NCI-H1417 (cell line): ENCODE measurements at places on chromosomes 7 and 10.

DNA sequence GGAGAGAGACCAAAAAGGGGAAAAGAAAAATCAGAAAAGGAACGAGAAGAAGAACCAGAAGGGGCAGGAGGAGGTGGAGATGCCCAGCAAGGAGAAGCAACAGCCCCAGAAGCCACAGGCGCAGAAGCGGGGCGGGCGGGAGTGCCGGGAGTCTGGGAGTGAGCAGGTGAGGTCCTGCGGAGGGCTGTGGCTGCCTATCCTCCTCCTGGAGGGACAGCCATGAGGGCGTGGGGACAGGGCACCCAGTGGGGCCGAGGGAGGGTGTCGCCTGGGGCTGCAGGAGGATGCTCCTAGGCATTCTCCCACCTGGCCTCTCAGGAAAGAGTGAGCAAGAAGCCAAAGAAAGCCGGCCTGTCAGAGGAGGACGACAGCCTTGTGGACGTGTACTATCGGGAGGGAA lies 11.8 kb downstream of the CALHM2 start:
- no peak for DNase-seq

DNA sequence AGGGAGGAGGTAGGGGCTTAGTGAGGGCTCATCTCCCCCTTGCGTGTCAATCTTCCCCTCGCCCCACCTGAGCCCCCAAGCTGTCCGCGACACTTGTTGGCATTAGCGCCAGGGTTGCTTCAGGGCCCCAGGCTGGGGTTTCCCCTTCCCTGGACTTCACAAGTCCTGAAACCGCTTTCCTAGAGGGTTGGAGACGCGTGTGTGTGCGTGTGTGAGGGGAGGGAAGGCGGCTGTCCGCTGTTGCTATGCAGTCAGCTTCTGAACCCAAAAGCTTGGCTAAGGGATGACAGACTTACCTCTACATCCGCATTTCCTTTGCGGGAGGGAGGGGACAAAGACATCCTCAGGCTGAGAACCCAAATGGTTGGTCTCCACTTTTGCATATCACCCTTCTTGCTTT lies 803 bp downstream of the GOLGA7B start:
- DNase-seq: peak; percentile 46

GRCh38 chr7:87574630-87575029 lies 26.1 kb downstream of the ABCB1 start:
- no peak for DNase-seq

DNA sequence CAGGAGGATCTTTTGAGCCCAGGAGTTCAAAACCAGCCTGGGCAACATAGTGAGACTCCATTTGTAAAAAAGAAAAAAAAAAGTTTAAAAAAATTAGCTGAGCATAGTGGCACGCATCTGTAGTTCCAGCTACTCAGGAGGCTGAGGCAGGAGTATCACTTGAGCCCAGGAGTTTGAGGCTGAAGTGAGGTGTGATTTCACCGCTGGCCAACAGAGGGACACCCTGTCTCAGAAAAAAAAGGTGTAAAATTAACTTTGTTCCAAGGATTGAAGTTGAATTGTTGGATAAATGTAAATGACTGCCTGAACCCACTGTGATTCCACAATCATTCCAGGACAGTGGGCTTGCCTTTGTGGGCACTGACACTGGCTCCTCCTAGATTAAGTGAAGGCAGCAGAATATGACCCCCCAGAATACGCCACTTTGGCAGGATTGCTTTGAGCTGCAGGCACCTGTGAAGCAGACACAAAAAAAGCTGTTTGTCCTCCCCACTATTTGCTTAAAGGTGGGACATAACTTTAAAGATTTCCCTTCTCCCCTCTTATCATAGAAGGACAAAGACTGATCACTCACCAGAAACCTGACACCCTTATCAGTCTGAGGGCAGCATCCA lies 57.2 kb upstream of the FOXI2 start:
- DNase-seq: no peak

GRCh38 chr7:69218576-69218975 lies 379.7 kb upstream of the AUTS2 start:
- DNase-seq: no peak

DNA sequence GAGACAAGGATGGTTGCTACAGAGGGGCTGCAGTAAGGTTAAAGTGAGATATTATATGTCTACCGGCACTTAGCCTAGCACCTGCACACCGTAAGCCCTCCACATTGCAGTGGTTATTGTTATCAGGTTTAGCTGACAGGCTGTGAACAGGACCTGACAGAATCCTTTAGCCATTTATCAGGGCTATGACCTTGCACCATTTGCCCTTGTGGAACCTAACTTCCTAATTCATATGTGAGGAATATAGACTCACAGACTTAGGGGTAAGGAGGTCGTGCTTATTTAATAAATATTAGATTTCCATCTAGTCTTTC lies 10.1 kb downstream of the NCOA4 start:
- no peak for DNase-seq

DNA sequence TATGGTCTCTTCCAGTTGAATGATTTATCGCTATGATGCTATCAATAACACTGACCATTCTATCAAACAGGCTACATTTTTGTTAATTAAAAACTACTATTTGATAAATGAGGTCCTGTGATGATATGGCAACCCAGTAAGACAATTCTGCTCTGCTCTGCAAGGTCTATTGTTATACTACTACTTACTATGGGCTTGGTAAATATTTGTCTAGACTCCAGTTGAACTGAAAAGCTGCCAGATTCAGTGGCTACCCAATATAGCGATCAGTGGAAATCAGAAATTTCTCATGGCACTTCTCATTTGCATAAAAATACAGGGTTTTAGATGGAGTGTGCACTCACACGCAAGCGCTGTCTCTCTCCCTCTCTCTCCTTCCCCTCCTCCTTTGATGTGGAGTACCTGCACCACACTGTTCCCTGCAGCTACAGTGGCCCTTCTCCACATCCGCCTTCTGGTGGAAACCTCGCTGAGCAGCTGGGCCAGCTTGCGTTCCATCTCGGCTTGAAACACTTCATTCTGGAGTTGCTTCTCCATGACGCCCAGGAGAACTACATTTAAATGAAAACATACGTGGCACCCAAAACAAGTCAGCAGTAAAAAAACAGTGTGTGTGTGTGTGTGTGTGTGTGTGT lies 77.9 kb downstream of the KIAA1549 start:
- DNase-seq: peak; percentile 62

DNA sequence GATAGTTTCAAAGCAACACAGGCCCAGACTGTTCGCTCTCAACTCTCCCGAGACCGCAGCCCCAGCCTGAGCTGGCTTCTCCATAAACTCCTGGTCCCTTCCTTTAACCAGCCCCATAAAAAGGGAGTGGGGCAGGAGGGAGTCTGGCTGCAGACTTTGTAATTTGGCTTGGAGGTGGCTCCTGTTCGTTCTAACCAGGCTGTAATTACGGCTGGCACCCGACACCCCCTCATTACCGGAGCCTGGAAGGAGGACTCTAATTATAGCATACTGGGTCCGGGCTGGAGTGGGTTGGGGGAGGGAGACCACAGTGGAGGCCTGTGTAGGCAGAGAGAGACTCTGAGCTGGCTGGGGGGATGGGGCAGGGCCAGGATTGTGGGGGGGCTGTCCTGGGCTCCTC lies 49.7 kb downstream of the UNC5B start:
- peak; percentile 95 for DNase-seq

DNA sequence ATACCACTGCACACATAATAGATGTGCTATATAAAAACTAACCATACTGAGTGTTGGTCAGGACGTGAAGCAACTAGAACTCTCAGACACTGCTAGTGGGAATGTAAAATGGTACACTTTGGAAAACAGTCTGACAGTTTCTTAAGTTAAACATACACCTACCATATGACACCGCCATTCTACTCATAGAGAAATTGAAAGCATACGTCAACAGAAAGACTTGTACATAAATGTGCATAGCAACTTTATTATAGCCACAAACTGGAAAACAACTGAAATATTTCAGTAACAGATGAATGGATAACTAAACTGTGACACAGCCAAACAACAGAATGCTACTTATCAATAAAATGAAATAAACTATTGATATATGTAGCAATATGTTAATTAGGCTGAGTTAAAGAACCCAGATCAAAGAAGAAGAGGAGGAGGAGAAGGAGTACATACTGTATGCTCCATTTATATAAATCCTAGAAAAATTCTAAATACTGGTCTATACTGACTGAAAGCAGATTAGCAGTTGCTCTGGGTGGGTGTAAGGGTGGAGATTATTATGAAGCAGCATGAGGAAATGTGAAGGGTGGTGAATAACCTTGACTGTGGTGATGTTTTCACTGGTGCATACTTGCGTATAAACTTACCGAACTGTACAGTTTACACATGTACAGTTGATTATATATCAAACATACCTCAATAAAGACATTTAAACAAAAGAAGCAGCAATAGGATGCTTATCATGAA lies 48.6 kb downstream of the ARHGAP21 start:
- DNase-seq: no peak

GRCh38 chr7:135976312-135977006 lies 700 bp downstream of the MTPN start:
- no peak for DNase-seq

DNA sequence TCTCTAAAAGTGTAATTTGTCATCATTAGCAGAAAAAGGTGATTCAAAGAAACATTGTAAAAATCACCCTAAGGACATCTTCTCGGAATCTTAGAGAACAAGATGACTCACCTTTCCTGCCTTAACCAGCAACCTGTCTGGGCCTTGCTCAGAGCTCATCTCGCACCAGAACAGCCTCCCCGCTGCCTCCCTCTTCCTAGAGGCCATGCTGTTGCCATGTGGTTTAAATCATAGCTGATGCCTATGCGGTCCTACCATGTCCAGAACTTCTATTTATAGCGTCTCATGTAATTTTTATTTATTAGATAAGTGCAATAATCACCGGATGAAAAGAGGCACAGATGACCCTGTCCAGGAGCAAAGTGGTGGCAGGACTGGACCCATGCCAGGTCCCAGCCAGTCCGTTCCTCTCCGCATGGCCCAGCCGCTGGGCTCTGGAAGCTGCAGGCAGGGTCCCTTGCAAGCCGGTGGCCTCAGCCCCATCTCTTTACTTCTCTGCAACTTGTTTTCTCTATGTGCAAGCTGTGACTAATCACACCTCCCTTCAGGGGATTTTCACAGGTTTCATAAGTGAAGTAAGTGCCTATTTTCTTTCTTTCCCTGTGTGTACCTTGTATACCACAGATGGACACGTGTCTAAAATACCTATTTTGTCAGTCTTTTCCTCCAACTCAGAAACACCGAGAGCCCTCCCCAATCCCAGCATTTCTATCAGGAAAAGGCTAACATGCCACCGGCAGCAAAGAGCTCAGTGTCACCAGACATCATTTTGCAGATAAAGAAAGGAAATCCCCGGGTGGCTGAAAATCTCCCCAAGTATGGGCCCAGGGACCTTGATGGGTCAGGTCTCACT lies 27.1 kb downstream of the KLF6 start:
- DNase-seq: no peak

- DNase-seq: no peak
These were observed 48.6 kb upstream of the RTKN2 start for GRCh38 chr10:62317257-62317656.

GRCh38 chr7:68770649-68771048 lies 827.6 kb upstream of the AUTS2 start:
- peak; percentile 42 for DNase-seq

DNA sequence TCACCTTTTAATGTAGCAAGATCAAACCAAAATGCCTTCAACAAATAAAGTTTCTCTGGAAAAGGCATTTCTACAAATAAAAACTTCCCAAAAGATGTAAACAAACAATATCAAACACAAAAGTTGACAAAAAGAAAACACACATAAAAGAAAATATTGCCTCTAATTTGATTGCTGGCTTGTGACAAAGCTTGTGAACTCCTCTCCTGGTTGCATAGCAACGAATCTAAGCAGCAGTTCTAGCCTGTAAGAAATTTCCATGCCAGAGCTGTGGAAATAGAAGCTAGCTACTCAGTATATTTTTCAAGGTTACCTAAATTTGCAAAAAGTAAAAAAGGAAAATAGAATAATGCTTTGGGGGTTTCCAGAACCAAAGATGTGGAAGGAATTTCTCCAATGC lies 173.9 kb upstream of the CDK1 start:
- peak; percentile 35 for DNase-seq

DNA sequence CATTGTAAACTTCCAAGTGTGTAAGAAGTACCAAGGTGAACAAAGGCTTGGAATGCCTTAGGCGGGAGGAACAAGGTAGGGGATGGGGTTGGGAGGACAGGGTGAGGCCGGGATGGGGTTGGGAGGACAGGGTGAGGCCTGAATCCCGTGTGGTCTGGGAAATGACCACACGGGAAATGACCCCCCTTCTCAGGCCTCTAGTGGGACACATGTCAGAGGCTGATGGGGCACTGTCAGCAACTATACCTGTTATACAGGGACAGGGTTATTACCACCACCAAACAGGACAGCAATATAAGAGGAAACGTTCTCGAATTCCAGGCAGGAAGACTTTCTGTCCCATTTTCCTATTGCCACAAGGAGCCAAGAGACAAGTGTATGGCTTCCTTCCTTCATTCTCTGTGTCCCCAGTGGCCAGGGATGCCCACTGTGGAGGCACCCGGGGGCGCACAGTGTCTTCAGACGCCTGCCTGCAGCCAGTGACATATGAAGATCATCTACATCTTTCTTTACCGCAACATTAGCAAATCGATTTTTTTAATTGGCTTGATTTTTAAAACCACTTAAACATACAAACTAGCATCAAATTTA lies 1.3 kb downstream of the MKI67 start:
- DNase-seq: no peak

GRCh38 chr7:27699751-27700150 lies 37.1 kb upstream of the HIBADH start:
- DNase-seq: no peak

DNA sequence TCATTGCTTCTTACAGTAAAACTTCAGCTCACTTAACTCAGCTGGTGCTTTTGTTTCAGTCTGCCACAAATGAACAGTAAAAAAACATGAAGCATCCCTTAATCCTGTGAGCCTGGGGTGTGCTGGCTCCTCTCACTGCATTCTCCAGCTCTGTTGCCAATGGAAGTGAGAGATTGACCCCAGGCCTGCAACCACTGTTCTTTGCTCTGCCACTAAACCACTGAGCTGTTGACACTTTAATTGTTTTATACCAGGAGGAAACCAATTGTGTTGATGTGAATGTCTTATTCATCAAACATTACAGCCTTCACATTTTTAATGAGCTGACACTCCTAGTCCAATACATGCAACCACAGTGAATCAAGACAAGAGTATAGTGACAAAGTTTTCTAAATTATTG lies 69.4 kb upstream of the FZD1 start:
- DNase-seq: no peak

DNA sequence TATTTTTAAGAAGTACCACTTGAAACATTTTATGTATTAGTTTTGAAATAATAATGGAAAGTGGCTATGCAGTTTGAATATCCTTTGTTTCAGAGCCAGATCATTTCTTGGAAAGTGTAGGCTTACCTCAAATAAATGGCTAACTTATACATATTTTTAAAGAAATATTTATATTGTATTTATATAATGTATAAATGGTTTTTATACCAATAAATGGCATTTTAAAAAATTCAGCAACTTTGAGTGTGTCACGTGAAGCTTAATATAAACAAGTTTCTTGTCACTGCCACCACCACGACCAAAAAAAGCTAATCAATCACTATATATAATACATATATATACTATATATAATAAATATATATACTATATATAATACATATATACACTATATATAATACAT lies 4.8 kb downstream of the IL6 start:
- DNase-seq: no peak

- no peak for DNase-seq
These were observed 45.1 kb downstream of the TMEM26 start for GRCh38 chr10:61408105-61408504.

- no peak for DNase-seq
These were observed 584 bp upstream of the GARS1 start for GRCh38 chr7:30594048-30594539.
